ENCODE measurements at places on chromosomes 16 and 17.

DNA sequence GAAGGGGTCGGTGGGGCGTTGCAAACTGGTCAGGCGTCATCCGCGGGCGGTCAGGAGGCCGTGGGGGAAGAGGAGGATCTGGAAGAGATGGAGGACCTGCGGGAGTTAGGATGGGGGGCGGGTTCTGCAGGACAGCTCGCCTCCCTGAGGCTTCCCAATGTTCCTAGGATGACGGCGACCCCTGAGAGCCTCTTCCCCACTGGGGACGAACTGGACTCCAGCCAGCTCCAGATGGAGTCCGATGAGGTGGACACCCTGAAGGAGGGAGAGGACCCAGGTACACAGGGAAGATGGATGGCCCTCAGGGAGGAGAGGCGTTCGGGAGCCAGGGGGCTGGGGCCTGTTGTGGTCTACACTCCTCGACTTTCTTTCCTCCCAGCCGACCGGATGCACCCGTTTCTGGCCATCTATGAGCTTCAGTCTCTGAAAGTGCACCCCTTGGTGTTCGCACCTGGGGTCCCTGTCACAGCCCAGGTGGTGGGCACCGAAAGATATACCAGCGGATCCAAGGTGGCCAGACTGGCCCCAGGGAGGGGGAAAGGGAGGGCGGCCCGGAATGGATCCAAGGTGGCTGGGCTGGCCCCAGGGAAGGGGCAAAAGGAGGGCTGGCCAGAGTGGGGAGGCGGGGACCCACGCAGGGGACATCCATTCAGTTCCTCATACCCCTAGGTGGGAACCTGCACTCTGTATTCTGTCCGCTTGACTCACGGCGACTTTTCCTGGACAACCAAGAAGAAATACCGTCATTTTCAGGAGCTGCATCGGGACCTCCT, 839 bp downstream of the PLD2 start:
- DNase-seq, result no peak

GRCh38 chr17:33874617-33875060, 380.4 kb upstream of the CCL2 start:
- DNase-seq, result no peak

- DNase-seq, result no peak
Observed at GRCh38 chr17:80441133-80441578, 26.2 kb downstream of the ENDOV start.

DNA sequence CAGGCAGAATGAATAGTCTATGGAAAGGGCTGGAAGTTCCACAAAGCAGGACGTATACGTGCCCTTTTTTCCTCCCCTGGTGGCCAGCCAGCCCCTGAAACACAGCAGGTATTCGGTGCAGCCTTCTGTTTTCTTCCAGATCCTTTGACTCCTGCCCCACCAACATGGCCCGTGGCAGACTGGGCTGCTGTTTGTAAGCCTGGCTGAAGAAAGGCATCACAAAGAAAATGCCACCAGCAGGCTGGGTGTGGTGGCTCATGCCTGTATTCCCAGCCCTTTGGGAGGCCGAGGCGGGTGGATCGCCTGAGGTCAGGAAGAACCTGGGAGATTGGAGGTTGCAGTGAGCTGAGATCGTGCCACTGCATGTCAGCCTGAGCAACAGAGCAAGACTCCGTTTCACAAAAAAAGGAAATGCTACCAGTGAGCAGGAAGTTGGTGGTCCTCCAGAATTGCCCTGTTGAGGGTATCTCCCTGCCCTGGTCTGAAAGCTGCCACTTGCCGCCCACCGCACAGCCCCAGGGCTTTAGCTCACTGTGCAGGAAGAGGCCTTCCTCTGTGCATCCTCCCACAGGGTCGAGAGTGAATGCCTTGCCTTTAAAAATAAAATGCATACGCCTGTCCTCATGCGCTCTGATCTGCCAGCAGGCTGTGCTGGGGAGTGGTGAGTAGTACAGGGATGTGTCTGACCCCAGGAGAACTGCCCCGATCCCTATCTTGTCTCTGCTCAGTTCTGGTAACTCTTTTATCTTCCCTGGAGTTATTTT, 587.7 kb downstream of the MAF start:
- no peak for DNase-seq

- no peak for DNase-seq
Observed at GRCh38 chr17:35245196-35245486, 2.3 kb downstream of the SLFN5 start.

DNA sequence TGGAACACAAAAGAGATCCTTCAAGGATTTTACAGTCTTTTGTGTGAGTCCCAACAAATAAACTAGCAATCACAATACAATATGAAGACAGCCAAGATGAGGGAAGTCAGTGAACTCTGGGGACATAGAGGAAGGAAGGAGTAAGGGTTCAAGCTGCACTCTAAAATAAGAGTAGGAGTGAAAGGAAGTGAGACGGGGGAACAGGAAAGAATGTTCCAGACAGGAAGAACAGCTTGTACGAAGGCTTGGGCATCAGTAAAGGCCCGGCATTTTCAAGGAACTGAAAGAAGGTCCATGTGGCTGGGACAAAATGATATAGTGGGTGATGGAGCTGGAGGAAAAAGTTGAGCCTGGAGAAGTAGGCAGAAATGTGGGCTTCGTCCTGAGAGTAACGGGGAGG, 4.5 kb downstream of the CCL17 start:
- no peak for DNase-seq

DNA sequence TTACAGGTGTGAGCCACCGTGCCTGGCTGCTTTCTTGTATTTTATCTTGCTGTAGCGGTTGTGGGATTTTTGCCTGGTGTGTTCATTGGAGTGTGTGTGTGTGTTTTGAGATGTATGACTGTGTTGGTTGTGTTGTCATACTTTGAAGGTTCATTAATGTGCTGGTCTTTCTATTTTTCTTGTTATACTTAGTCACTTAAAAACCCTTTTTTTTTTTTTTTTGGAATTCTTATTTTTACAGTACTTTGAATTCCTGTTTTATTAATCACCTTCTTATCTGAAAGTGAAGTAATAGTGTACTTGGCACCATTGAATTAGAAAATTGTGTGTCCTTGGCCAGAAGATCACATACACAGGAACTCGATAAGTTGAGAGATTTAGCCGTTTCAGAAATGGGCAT, 30.2 kb downstream of the TENT4B start:
- no peak for DNase-seq

DNA sequence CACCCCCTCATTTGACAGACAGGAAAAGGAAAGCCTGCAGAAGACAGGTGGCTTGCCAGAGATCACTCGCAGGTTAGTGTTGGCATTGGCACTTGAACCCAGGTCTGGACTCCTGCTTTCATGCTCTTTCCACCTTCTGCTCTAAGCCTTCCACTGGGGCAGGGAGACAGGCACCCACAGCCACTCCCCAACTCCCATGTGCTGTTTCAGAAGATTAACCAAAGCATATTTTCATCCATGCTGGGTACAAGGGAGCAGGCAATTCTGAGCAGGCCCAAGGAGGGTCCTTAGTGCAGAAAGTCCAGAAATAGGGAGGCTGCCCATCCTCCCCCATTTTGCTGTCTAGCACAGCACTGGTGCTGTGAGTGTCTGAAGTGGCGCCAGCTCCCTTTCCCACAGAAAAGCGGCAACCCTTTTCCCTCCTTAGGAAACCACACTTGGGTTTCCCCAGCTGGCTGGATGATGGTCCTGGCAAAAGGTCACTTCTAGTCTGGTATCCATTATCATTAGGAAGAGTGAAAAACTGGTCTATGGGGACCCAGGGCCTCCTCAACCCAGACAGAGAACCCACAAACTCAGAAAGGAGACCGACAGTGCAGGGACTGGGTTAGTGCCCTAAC, 2.0 kb upstream of the CAVIN1 start:
- DNase-seq, result no peak
